ENCODE measurements at places on chromosomes 16 and 17.

GRCh38 chr17:51044976-51045375, 75.7 kb downstream of the SPAG9 start:
- no peak for DNase-seq

- peak; percentile 81 for DNase-seq
Measured at GRCh38 chr17:79777120-79777893, 641 bp upstream of the CBX2 start.

DNA sequence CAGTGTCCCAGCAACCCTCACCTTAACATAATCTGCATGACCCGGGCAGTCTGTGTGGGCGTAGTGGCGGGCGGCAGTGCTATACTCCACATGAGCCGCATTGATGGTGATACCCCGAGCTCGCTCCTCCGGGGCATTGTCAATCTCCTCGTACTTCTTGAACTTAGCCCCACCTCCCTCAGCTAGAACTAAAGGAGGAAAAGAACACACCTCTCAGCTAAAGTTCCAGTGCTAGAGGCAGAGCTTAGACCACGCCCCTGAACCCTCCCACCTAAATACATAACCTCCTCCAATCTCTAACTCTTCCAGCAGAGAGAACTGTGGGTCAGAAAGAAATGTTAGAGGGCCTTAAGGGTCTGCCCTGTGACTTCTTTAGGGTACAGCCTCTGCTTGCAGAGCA, 855 bp downstream of the TUFM start:
- no peak for DNase-seq

- DNase-seq, result peak; percentile 66
Measured at GRCh38 chr17:35612924-35613521, 25.9 kb downstream of the AP2B1 start.

- DNase-seq, result no peak
Measured at GRCh38 chr17:64747938-64748540, 85.9 kb upstream of the SMURF2 start.

- DNase-seq, result no peak
Measured at GRCh38 chr16:51540259-51540658, 389.2 kb upstream of the SALL1 start.

DNA sequence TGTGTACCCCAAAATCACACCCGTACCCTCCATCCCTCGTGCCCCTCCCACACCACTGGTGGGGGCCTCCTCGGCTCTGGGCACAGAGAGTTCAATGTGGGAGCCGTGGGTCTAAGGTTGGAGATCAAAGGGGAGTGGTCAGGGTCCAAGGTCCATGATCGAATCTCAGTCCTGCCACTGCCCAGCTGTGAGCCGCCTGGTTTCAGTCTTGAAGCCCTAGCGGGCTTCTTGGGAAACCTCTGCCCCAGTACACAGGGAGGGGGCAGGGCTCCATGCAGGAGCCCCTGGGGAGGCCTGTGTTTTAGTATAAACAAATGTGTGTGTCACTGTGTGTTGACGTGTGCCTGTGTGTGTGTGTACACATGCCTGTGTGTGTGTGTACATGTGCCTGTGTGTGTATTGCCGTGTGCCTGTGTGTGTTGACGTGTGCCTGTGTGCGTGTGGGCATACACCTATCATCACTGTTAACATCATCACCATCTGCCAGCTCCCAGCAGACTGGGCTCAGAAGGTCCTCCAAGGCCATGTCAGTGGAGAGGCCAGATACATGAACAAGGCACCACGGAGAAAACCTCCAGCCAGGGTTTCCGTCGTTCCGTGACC, 26.5 kb upstream of the ZNF469 start:
- DNase-seq, result no peak

GRCh38 chr17:13182854-13183253, 165.0 kb upstream of the ELAC2 start:
- no peak for DNase-seq

GRCh38 chr16:26195225-26195624, 503.5 kb downstream of the HS3ST4 start:
- DNase-seq, result no peak

- DNase-seq, result no peak
Measured at GRCh38 chr17:78704594-78704993, 77.5 kb downstream of the CYTH1 start.

DNA sequence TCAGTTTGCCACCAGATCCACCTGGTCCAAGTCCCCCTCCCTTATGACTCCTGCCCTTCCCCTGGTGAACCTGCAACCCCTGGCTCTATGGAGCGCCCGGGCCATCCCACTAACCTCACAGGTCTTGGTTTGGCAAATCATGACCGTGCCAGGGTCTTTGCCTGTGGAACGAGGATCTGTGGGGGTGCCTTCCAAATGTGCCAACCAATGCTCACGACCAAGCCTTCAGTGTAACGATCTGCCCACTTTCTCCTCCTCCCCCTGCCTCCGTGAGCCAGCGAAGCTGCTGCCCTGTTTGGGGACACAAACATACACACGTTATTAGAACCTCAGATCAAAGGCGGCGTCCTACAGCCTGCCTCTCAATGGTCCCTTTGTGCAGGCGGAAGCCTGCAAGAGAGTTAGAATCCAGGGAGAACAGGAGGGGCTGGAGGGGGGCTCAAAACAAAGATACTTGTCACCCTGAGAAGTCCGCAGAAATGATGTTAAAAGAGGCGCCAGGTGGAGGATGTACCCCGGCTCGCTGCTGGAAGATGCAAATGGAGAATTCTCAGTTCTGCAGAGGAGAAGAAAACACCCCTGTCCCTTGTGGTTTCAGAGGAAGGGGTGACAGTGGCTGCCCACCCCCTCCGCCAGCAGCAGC, 9.0 kb upstream of the NKD1 start:
- DNase-seq, result peak; percentile 30

DNA sequence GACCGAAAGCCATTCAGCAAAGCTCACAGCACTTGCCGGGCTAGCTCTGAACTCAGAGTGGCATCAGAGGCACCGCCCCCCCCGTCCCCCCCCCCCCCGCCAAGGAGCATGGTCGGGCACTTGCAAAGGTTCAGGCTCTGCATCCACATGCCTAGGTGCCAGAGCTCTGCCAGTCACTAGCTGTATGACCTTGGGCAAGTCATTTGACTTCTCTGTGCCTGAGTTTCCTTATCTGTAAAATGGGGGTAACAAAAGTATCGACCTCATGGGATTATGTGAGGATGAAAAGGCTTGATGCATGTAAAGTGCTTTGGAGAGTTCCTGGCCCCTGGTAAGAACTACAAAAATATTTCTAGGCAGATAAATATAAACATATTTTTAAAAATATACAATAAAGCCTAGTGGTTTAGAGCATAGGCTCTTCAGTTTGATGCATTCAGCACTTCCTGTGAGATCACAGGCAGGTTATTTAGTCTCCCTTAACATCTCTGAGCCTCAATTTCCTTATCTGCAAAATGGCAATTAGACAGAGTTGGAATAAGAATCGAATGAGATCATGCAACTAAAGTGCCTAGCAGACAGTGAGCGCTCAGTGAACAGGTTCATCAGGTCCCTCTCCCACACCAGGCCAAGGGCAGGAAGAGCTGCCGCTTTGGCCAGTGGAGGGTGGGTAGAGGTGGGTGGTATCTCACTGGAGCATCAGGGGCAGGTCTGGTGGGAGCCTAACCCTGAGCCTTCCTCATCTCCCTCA, 117.2 kb downstream of the CYLD start:
- no peak for DNase-seq

DNA sequence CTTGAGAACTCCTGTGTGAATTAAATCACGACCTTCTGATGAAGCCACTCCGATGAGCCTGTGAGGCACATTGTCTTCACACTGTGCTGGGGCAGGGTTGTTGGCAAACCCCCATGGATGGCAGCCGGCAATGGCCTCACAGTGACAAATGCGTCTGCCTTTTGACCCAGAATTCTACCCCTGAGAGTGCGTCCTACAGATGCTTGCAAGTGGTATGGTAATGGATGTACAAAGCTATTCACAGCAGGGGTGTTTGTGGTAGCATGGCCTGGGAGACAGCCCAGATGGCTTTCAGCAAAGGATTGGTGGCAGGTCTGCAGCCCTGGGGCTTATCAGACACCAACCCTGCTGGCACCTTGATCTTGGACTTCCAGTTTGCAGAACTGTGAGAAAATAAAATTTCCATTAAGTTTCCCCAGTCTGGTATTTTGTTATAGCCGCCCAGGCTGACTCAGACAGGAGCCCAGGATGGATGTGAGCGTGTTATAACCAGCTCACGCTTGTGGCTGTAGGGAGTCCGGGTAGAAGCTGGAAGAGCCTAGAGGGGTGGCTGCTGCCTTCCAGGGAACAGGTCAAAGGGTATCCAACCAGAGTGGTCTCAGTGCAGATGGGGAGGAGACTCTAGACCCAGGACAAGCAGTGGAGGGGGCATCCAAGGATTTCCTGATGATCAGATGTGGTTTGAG, 10.1 kb downstream of the AFMID start:
- no peak for DNase-seq

GRCh38 chr17:67491009-67491680, 114.1 kb downstream of the PITPNC1 start:
- peak; percentile 84 for DNase-seq

- peak; percentile 85 for DNase-seq
Measured at GRCh38 chr17:732067-732901, at the start of gene TLCD3A. Gene TLCD3A, plus strand, starts transcription at chr17:732596. Its CDS starts 52 bp downstream, at chr17:732648.

- DNase-seq, result no peak
Measured at GRCh38 chr17:67682196-67682595, 35.5 kb upstream of the NOL11 start.

Measured in sciatic nerve (tissue), 2 donors.